GM23248 (cell line): ENCODE measurements at places on chromosomes 2 and 18. TPM values are rescaled to one million over a fixed set of nuclear protein-coding genes. Genes with fewer than 3 reads are reported as not detected.
A peak's percentile ranks its signal among the peaks of the same experiment; 100 is the strongest.

Gene PJVK
- total RNA-seq = 0.97 and 1.9 TPM in 2 replicates

- no peak for DNase-seq
- peaks cover 55% of the 10 kb centered on the region for H3K27me3 ChIP-seq
- no peaks in the 10 kb centered on the region for H3K36me3 ChIP-seq
- no peak overlapping the region for H3K4me3 ChIP-seq
- H3K4me1 ChIP-seq = no peaks in the 10 kb centered on the region
- H3K27ac ChIP-seq = no peak overlapping the region
These were observed 15.6 kb upstream of the ACTG2 start for GRCh38 chr2:73877071-73877802.

Gene PTGR3
- 8.1 and 21.3 TPM in 2 replicates for total RNA-seq

- H3K4me1 ChIP-seq = peaks cover 4% of the 10 kb centered on the region; the same call in 1 of the 2 replicates
- no peak overlapping the region for H3K27ac ChIP-seq
- H3K27me3 ChIP-seq = no peaks in the 10 kb centered on the region; the same call in 1 of the 2 replicates
- no peaks in the 10 kb centered on the region for H3K36me3 ChIP-seq
- H3K4me3 ChIP-seq = no peak overlapping the region
- no peak for DNase-seq
These were observed 82.2 kb downstream of the ADD2 start for GRCh38 chr2:70685771-70686171.

Gene ST8SIA5
- 0.13 TPM in 1 of 2 replicates, not detected in the other for total RNA-seq

- peak; percentile 85 for DNase-seq
- peaks cover 44% of the 10 kb centered on the region for H3K4me1 ChIP-seq
- 0 out of 2 replicates have a peak overlapping the region, but pooled peaks have one; percentile 23 for H3K4me3 ChIP-seq
- H3K27me3 ChIP-seq = no peaks in the 10 kb centered on the region
These were observed 111.4 kb downstream of the COPS8 start for GRCh38 chr2:237196866-237197618.

Gene ATG16L1
- 17.2 and 18.5 TPM in 2 replicates for total RNA-seq
